ENCODE measurements at places on chromosomes 12 and 14.

- DNase-seq: no peak
Measured at GRCh38 chr12:70831543-70831942, 89.0 kb downstream of the PTPRR start.

DNA sequence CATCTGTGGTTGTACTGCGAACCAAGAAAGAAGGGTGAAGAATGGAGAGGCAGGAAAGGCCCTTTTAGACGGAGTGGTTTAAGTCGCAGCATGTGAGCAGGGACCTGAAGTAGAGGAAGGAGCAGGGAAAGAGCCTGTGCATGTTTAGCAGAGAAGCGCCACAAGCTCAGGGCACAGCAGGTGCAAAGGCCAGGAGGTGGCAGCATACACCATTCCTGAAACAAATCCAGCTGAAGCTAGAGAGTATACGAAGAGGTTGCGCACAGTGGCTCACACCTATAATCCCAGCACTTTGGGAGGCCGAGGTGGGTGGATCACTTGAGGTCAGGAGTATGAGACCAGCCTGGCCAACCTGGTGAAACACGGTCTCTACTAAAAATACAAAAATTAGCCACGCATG is 49.9 kb downstream of the HELB start:
- DNase-seq: no peak

GRCh38 chr14:92677087-92677668 is 71.2 kb downstream of the LGMN start:
- DNase-seq: no peak

DNA sequence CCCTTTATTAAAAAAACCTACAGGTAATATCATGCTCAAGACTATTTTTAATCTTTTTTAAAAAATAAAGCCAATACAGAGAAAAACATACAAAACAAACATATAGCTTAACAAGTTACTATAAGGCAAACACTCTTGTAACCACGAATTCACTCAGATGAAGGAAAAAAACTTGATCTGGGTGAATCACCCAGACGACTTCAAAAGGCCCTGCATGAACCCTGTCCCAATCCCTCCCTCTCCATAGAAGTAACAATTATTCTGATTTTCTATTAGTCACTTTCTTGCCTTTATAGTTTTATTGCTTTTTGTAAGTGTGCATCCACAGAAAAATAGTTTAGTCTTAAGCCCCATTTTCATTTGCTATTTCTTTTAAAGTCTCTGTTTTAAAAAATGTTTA is 72.6 kb downstream of the LRP6 start:
- no peak for DNase-seq

GRCh38 chr12:40583743-40584142 is 108.5 kb upstream of the CNTN1 start:
- no peak for DNase-seq

GRCh38 chr12:31234955-31235867 is 90.7 kb downstream of the SINHCAF start:
- DNase-seq: no peak

DNA sequence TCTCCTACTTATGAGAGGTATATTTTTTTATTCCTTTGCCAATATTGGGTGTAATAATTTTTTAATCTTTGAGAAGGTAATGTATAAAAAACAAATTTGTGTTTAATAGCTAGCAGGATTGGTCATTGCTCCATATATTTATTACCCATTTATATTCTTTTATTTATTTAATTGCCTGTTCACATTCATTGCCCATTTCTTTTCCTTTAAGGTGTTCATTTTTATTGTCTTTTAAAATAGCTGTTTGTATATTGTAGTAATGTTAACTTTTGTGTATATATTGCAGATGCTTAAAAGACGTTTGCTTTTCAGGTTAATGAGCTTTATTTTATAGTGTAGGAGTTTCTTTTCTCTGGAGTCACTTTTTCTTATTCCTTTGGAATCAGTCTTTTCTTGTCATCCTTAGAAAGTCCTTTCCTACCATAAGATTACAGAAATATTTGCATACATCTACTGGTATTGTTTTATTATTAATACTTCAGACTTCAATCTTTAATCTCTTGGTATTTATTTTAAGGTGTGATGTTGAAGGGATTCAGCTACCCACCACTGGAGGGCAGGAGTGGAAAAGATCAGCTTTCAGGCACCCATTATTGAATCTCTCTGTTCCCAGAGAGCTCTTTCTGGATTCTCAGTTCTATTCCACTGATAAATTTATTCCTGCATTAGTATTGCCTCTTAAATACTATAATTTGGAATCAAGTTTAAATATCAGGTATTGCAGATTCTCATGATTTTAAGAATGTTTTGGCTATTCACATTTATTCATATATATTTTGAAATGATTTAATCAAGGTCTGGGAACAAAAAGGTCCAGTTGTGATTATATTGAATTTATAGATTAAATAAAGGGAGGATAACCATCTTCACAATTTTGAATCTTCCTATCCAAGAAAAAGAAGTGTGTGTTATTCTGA is 17.3 kb downstream of the PPM1A start:
- DNase-seq: peak; percentile 37

DNA sequence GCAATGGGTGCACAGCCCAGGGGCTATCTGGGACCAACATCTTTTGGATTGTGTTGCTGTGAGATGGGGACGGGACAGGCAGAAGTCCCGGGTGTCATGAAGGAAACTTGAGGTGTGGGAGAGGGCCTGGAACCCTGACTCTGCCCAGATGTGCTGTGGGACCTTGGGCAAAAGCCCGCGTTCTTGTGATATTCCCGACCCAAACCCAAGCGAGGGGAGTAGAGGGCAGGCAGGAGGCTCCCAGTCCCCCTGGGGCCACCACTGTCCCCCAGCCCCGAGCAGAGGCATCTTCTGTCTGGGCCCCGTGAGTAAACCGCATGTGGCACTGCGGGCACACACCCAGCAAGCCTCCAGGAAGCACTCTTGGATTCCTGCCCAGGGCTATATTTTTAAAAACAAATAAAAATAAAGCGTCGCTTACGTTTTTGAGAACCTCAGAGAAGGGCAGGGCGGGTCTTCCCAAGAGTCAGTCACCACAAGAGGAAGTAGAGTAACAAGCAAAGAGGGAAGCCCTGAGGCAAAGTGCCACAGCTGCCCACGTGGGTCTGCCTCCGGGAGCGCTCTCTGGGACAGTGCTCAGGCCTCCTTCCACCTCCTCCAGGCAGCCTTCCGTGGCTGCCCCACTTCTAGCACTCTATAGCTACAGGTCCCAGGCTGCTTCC is 39.5 kb downstream of the BEGAIN start:
- DNase-seq: peak; percentile 24

Data from CD4-positive, alpha-beta T cell treated with Interleukin-4 for 4 hours (primary cell).